Omental fat pad (tissue), 4 donors: ENCODE measurements at places on chromosomes 2 and 18. TPM values are rescaled to one million over a fixed set of nuclear protein-coding genes. Genes with fewer than 3 reads are reported as not detected.

Gene LYG1
- total RNA-seq: 1.0 TPM

Gene CHRNA1
- not detected for total RNA-seq

Gene SLC11A1
- 40.0 TPM for total RNA-seq

Gene LBH
- total RNA-seq: 19.0 TPM

Gene GATA6
- total RNA-seq: 48.9 TPM

Gene TOGARAM2
- total RNA-seq: 0.84 TPM

Gene SKOR2
- not detected for total RNA-seq

Gene SPP2
- total RNA-seq: not detected

Gene GPR75
- total RNA-seq: 12.1 TPM

Gene ELOA2
- not detected for total RNA-seq

Gene DNMT3A
- total RNA-seq: 8.7 TPM

Gene SYT4
- total RNA-seq: 3.2 TPM

Gene SMC6
- total RNA-seq: 12.4 TPM

Gene HNMT
- total RNA-seq: 91.3 TPM

Gene TFPI
- 80.5 TPM for total RNA-seq

Gene RTP5
- not detected for total RNA-seq

Gene ABCG8
- total RNA-seq: not detected

Gene SCN7A
- 19.9 TPM for total RNA-seq

Gene DSG2
- 33.5 TPM for total RNA-seq

Gene ITGB6
- not detected for total RNA-seq

Gene NR4A2
- total RNA-seq: 14.1 TPM

Gene ARHGAP15
- 26.5 TPM for total RNA-seq

Gene NDC80
- not detected for total RNA-seq

Gene AGAP1
- total RNA-seq: 16.1 TPM

Gene SNTG2
- total RNA-seq: 14.0 TPM

Gene IL1F10
- total RNA-seq: not detected

Gene IL1RL2
- total RNA-seq: 2.2 TPM

Gene WDR75
- total RNA-seq: 45.9 TPM

Gene PCGF1
- total RNA-seq: 16.7 TPM
